ENCODE measurements at places on chromosomes 1 and 21.
A peak's percentile ranks its signal among the peaks of the same experiment; 100 is the strongest.

GRCh38 chr1:197838836-197839235 is 63.6 kb upstream of the DENND1B start:
- peak; percentile 2 for DNase-seq

DNA sequence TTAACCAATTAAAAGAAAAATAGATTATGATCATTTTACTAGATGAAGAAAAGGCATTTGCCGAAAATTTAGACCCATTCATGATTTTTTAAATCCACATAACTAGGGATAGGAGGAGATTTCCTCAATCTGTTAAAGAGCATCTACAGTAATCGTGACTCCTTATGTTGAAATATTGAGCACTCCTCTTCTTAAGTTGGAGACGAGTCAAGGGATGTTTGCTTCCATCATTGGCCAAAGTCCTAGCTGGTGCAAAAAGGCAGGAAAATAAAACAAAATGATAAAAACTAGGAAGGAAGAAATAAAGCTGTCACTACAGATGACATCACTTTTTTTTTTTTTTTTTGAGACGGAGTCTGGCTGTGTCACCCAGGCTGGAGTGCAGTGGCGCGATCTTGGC is 245.6 kb upstream of the KAZN start:
- DNase-seq, result no peak

- no peak for DNase-seq
Measured at GRCh38 chr1:159641221-159641620, 53.6 kb downstream of the APCS start.

- DNase-seq, result no peak
Measured at GRCh38 chr21:29209696-29210095, 79.3 kb downstream of the MAP3K7CL start.

DNA sequence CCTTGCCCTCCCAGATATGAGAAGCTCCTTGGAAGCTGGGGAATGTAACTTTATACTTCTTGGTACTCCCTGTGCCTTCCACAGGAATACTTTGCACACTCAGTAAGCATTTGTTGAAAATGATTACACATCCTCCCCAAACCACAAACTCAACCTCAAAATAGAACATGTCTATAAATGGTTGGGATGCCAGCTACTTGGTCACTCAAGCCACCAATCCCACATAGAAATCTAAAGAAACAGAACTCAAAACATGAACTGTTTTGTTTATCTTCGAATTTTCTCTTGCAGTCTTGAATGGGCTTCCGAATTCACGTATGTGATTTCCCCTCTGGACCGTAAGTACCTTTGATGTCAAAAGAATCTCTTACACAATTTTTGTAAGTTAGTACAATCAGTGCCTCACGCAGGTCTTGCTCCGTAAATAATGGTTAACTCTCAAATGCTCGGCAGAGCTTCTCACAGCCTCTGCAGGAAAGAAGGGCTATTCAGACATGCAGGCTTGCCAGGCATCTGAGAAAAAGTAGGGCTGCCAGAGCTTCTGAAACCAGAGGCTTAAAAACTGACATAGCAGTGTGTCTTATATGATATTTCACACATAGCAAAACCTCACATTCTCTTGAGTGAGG is 26.9 kb downstream of the SORT1 start:
- no peak for DNase-seq

- DNase-seq, result no peak
Measured at GRCh38 chr1:8845104-8846097, 28.0 kb upstream of the RERE start.

- DNase-seq, result no peak
Measured at GRCh38 chr1:17935230-17935629, 172.4 kb upstream of the IGSF21 start.

DNA sequence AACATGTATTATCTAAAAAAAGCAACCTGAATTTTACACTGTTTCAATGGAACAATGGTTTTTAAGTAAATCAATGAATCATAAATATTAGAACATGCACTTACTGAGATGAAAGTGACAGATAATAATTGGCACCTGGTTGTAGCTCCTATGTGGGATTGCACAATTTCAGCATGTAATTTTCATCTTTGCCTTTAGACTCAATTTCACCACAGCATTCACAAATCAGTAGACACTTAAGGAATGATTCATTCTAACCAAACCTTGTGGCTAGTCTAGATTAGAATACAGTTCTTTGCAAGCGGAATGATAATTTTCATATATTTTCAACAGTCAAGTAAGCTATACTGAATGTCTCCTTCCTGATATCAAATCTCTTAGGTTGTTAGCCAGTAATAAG is 853.4 kb downstream of the KCNT2 start:
- no peak for DNase-seq

DNA sequence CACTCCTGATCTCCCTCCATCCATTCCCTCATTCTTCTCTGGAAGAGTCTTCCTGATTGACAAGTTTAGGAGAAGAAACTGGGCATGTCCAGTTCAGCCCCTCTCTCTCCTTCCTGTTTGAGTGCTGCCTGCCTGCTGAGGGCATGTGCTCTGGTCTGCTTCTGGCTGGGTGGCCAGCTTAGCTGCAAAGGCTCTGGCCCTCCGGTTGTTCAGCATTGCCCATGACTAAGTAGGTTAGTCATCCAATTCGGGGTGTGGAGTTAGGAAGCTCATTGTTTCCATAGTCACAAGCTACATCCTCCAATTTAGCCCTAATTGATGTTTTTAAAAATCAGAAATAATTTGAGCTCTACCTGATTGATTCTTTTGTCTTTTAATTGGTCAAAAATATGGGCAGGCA is 25.6 kb upstream of the PLA2G2E start:
- DNase-seq, result no peak

All from GM12891 (cell line).